Islet precursor cell (in vitro differentiated cells): ENCODE measurements at places on chromosomes 6 and 20.

DNA sequence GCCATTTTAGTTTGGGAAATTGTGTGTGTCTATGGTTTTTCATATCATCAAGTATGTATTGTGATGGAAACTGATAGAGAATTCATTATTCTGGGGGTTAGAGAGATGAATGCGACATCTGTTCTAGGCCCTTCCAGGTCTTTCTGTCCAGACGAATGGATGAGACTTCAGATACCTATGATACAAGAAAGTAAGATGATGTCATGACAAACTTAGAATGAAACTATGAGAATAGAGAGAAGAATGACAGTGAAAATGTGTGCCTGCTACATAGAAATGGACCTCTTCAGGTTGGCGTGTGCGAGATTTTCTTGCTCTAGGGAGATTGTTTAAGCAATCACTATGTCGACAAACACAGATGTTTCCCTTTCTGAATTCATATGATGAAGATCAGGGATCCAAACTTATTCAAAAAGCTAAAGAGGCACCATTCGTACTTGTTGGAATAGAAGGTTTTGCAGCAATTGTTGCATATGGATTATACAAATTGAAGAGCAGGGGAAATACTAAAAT is 76.1 kb downstream of the SCAND1 start:
- DNase-seq = no peak

GRCh38 chr20:46396052-46396740 is 10.2 kb downstream of the ELMO2 start:
- DNase-seq = no peak

DNA sequence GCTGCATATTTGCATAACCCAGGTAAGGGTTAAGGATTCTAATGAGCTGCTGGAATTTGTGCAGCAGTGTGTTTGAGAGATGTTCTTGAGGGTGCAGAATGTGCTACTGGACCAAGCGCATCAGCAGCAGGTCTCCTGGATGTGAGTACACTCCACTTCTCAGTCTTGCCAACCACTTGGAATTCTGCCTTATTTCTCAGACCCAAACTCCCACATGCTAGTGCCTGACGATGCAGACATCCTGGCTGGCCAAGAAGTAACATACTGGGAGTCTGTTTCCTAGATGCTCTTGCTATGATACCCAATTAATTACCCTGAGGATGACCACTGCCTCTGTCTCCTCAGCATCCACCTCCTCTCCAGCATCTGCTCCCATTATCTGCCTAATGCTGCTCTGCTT is 186.6 kb downstream of the MOXD1 start:
- DNase-seq = no peak

- DNase-seq = peak; percentile 75
Observed at GRCh38 chr20:44780226-44780625, 30.1 kb downstream of the RIMS4 start.

DNA sequence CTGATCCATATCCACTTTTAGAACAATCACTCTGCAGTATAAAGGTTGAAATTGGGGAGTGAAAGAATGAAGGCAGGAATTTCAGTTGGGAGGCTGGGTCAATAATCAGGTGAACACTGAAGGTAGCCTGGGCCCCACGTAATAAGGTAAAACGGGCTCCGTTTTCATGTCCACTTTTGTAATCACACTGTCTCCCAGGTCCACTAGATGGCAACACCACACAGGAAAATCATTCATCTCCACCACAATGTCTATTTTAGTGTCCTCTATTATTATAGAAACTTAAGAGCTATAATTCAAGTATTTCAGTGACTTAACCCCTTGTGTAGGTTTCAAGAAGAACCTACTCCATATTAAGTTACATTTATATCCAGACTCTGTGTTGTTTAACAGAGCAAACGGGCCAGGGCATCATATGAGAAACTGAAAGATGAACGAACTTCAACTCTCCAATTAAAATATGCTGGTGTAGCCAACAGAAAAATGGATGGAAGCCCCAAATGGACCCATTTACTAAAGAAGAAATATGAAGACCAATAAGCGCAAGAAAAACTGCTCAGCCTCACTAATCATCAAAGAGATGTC is 45.9 kb upstream of the MC3R start:
- DNase-seq = no peak

DNA sequence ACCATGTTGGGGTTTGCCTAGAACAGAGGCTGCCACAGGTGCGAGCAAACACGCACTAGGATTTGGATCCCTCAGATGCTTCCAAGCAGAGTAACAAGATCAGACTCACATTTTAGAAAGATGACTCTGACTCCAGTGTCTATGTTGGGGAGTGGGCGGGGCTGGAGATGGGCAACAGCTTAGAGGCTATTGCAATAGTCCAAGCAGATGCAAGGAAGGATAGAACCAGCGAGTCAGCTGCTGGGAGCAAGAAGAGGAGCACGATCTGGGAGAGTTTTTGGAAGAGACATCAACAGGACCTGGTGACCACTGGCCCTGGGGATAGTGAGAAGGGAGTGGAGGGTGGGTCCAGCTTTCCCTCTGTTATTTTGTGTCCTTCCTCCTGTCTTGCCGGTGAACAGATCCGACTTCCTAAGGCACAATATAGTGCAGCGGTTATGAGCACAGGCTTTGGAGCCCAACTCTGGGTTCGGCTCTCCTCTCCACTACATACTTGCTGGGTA is 52.7 kb downstream of the FGD2 start:
- peak; percentile 77 for DNase-seq

DNA sequence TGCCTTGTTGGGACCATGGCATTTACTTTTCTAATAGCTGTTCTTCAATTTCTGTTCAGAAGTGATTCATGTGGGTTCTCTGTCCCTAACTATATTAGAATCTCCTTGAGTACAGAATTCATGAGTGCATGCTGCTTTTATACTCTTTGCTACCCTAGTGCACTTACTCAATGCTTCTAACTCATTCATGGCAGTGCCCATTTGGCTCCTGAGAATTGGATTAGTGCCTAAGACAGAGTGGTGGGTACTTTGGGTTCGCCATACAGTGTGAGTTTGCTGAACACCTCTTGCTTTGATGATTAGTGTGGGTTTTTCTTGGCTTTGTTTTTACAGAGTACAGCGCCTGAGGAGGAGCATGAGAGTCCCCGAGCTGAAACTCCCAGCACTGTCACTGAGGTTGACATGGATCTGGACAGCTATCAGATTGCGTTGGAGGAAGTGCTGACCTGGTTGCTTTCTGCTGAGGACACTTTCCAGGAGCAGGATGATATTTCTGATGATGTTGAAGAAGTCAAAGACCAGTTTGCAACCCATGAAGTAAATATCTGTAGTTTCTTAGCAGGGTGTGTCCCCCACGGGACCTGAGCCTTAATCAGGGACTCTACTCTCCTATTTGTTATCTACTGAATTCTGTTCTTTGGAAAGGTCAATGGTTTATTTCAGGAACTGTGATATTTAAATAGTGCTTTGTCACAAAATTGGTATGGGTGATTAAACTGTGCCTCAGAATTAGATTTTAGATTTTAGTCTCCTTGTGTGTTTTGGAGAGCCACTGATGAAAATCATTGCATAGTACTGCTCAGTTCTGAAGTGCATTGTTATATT is 150.7 kb downstream of the UTRN start:
- no peak for DNase-seq
